ENCODE measurements at places on chromosomes 7 and 10.

- no peak for DNase-seq
Observed at GRCh38 chr7:115549910-115550309, 480.7 kb downstream of the TFEC start.

DNA sequence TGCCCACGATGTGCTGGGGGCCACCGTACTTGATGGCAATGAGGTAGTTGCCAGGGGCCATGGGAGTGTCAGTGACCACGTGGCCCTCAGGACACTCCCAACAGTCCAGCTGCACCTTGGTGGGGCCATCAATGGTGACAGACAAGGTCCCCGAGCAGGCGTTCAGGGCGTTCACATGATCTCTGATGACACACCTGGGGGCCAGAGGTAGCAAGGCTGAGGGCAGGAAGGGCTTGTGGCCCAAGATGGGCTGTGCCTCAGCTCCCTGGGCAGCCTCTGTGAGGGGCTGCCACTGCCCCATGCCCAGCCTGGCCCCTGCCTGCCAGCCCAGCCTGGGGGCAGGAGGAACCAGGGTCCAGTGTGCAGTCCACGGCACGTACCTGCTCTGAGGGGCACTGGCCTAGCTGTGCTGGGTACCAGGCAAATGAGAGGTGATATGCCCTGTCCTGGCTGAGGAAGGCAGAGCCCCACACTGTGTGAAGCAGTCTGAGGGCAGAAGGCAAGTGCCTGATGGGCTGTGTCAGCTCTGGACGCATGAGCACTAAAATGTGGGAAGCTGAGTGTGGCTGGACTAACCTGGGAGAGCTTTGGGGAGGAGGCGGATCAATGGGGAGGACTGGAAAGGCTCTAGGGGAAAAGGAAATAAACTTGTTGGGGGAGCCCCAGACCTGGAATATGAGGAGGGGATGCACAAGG, 3.5 kb upstream of the KCP start:
- no peak for DNase-seq

DNA sequence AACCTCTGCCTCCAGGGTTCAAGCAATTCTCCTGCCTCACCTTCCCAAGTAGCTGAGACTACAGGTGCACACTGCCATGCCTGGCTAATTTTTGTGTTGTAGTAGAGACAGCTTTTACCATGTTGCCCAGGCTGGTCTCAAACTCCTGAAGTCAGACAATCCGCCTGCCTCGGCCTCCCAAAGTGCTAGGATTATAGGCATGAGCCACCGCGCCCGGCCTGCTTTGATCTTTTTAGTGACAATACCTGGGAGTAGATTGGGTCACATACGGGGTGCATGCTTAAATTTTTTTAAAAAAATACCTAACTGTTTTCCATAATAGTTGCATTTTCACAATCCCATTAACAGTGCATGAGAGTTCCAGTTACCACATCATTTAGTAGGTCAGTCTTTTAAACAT, 47.7 kb downstream of the CCDC71L start:
- DNase-seq, result no peak

GRCh38 chr10:54983255-54983654, 182.2 kb upstream of the PCDH15 start:
- no peak for DNase-seq

- DNase-seq, result no peak
Observed at GRCh38 chr10:1968257-1969033, 231.1 kb upstream of the ADARB2 start.

Data from SW480 (cell line).